ENCODE measurements at places on chromosomes 12 and 14.

DNA sequence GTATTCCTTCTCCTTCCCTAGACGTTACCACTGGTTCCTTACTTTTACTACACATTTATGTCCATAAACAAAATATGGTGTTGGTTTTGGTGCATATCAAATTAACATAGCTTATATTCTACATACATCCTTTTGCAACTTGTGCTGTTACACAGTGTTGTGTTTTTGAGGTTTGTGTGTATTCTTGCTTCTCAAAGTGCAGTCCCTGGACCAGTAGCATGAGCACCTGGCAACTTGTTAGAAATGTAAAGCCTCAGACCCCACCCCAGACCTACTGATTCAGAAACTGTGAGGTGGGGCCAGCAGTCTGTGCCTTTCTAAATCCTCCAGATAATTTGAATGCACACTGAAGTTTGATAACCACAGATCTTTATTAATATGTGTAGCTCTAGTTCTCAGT is 65.9 kb downstream of the RNFT2 start:
- DNase-seq, result no peak

DNA sequence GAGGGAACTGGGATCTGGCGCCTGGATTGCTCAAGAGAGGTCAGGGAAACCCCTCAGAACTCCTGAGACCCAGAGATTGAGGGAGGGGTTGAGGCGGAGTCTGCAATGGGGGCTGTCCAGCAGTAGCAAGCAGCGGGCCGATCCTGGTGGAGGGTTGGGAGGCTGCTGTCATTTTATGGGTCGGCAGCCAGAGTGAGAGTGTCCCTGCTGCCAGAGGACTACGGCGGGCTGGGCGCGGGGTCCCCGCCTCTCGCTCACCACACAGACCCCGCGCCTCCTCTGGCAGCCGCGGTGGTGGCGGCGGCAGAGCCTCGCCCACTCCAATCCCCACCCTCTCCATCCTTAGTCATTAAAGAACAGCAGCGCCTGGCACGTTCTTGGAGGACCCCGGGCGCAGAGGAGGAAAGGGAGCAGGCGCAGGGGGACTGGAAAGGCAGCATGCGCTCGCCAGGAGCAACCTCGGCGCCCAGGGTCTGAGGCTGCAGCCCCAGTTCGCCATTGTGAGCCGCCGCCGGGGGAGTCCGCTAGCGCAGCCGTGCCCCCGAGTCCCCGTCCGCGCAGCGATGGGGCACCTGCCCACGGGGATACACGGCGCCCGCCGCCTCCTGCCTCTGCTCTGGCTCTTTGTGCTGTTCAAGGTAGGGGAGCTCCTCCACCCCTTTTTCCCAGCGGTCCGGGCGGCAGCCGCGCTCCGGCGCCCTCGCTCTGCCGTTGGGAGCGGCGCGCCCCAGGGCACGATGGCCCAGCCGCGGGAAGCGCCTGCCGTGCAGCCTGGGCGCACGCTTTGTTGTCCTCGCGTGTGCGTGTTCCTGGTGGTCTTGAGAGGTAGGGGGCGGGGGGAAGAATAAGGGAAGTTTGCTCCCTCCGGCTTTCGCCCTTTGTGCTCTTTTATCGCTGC is at the start of gene PTPRO:
TSS of gene PTPRO (plus strand) at position 345 of the 898 bp plus-strand sequence.
- peak; percentile 68 for DNase-seq

DNA sequence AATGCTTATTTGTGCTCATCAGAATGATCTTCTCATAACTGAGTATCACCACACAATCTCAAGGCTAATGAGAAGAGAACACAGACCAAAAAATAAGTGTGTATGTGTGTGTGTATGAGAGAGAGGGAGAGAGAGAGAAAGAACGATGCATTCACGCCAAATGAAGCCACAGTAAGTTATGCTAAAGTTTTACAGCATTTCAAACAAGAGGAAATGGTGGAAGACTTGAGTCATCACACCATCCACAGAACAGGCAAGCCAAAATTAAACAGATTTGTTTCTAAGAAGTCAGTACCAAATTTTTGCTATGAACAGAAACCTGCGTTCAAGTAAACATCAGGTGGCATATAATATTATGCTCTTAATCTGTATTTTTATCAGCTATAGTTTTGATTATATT is 141.2 kb downstream of the MED13L start:
- DNase-seq, result no peak

DNA sequence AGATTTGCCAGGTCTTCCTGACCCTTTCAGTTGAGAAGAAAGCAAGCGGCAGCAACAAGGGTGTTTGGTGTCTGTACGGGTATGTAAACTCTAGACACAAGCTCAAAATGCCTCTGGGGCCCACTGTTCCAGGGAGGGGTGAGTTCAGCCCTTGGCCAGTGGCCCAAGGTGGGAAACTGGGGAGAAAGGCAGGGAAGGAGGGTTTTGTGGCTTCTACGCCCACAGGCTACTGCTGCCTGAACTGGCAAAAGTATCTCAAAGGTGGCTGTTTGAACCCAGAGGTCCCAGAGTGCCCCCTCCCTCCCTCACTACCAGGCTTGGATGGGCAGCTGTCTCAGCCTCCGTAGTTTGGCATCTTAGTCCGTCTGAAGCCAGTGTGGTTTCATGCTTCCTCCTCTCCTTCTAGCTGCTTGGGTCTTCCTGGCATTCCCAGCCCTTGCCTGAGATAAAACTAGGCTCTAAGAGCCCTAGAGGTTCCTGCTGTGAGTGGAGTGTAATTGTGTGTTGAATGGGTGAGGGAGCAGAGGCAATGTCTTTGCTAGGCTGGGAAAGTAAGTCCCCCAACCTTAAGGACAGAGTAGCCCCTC is 5.5 kb downstream of the HOXC5 start:
- peak; percentile 70 for DNase-seq

DNA sequence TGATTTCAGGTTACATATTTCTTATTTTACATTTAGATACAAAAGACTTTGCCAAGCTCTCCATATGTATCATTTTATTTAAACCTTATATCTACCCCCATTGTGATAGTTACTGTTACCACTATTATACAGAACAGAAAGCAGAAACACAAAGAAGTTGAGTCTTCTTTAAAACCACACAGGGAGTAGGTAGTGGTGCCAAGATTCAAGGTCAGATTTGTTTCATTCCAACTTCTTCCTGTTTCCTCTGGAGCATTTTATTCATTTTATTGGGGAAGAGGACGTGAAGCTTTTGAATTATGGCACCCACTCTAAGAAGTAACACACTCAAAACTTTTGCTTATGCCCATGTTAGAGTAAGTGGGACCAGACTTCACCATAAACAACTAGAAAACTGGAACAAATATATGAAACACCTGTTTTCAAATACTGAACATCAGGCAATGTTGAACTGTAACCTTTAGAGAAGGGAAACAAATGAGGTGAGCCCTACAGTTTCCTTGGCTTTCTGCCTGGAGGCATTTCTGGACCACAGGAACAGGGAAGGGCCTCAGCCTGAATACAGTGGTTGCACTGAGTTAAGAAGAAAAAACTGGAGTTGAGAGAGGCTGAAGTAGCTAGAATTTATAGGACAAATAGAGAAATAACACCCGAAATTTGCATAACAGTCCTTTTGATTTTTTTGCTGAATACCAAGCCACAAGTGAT is 160.4 kb upstream of the SSTR1 start:
- no peak for DNase-seq

Data from NCI-H1092 (cell line).